Activated CD4-positive, alpha-beta T cell treated with anti-CD3 and anti-CD28 coated beads for 36 hours (primary cell): ENCODE measurements at places on chromosomes 7 and 10. TPM values are rescaled to one million over a fixed set of nuclear protein-coding genes. Genes with fewer than 3 reads are reported as not detected.

GRCh38 chr7:92768501-92769393, 67.6 kb downstream of the CDK6 start:
- peak; percentile 61 for DNase-seq

- no peak for DNase-seq
Observed at GRCh38 chr10:106076496-106076895, 1088.0 kb downstream of the SORCS1 start.

GRCh38 chr10:82211346-82211745, 336.4 kb downstream of the NRG3 start:
- DNase-seq = no peak

- DNase-seq = no peak
Observed at GRCh38 chr10:19412531-19412930, 363.9 kb downstream of the MALRD1 start.

- DNase-seq = no peak
Observed at GRCh38 chr7:73716318-73716890, 3.1 kb downstream of the STX1A start.

DNA sequence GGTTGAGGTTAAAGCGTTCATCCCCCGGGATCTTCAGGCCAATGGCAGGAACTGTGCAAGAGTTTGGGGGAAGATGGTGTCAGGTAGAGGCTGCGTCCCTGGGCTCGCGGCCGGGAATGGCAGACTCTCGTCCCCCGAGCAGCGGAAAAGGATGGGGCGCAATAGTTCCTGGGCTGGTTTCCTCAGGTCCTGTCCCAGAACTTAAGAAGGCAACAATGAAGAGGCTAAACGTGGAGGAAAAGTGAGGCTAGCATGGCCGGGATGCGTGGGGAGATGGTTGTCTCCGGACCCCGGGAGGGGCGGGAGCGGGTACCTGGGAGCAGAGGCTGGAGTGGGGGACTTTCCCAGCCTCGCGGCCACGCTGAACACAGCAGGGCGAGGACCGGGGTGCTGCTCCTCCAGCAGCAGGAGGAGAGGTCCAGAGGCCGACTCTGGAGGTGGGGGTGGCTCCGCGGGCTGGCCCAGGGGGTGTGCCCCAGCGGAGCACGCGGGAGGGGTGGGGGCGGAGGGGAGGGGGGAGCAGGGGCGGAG, 882 bp downstream of the IRF5 start:
- peak; percentile 55 for DNase-seq

- DNase-seq = no peak
Observed at GRCh38 chr7:497946-498655, 21.5 kb downstream of the PDGFA start.

GRCh38 chr10:123645615-123646014, 20.5 kb upstream of the GPR26 start:
- no peak for DNase-seq

DNA sequence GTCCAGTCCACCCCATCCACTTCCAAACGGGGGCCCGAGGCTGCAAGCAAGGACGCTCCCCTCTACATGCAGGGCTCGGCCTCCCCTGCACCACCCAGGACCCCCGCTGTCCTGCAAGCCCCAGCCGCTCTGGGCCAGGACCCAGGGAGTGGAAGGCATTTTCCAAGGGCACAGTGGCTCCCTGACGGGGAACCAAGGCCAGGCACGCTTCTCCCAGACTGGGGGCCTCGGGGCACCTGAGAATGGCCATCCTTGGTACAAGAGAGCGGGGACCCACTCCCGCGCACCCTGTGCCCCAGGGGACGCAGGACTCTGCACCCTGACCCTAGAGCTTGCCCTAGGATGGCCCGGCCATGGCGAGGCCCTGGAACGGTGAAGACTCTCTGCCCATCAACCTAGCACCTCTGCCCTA, 545 bp upstream of the AKR1E2 start:
- DNase-seq = no peak

The SPDYE9 gene
- total RNA-seq = not detected

The MYOZ1 gene
- total RNA-seq = not detected

The ADAM22 gene
- 1.8 TPM for total RNA-seq

The SEPHS1 gene
- 74.5 TPM for total RNA-seq

The MEIG1 gene
- 1.1 TPM for total RNA-seq

The ANKRD30A gene
- total RNA-seq = not detected
